Forelimb muscle (tissue), 1 donor: ENCODE measurements at places on chromosomes 16 and 17. TPM values are rescaled to one million over a fixed set of nuclear protein-coding genes. Genes with fewer than 3 reads are reported as not detected.

DNA sequence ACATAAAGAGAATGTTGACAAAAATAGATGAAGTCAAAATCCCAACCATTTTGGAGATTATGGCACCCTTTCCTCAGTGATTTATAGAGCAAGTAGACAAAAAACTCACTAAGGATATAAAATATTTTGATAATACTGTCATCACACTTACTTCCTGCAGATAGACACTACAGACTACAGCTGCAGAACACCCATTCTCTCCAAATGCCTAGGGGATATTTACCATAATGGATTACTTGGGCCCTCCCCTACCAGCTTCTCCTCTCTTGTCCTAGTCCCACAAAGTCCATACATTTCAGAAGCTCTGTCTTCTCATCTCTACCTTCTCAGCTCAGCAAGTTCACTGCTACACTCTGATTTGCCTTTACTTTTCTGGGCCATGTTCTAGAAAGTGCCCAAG lies 37.2 kb upstream of the CCNF start:
- DNase-seq = no peak

MT1A gene
- polyA plus RNA-seq = not detected

DNA sequence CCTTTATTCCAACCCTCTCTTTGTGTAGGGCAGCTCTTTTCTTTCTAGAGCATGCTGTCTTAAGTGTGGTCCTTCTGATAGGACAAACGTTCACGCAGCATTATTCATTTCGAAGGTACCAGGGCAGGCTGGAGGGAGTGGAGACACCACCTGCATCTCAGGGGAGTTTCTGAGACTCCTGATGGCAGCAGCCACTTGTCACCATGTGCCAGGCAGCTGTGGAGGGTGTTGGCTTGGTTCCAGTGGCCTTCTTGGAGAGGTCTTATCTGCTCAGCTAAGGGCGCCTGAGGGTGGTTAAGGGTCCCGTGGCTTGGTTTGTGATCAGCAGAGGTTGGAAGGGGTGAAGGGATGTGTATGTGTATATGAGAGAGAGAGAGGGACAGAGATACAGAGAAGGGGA lies 257.1 kb upstream of the EEF2KMT start:
- DNase-seq = no peak

GRCh38 chr16:83792391-83792790 lies 15.4 kb upstream of the HSBP1 start:
- no peak for DNase-seq

- no peak for DNase-seq
These were observed 36.5 kb upstream of the SIAH1 start for GRCh38 chr16:48421741-48422140.

- no peak for DNase-seq
These were observed 237.0 kb downstream of the SOX9 start for GRCh38 chr17:72357764-72358365.

- DNase-seq = no peak
These were observed 39.3 kb downstream of the ENGASE start for GRCh38 chr17:79113699-79114457.

- DNase-seq = no peak
These were observed 17.0 kb downstream of the KSR1 start for GRCh38 chr17:27473190-27473747.

GRCh38 chr17:69300222-69300621 lies 26.7 kb downstream of the ABCA5 start:
- DNase-seq = no peak

DNA sequence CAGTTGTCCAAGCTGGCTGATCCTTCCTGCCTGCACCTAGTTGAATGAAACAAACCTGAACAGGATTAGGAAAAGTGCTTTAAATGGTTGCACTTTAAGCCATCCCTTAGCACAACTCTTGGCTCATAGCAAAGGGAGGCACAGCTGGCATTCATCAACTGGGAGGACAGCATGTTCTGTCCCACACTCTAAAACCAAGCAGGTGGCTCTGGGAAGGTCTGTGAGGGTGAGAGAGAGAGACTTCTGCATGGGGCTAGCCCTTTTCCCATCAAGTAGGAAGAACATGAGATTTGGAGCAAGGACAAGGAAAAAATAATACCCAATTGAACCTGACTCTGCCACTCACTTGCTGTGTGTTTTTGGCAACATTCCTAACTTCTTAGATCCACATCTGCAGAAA lies 140.9 kb upstream of the CCL2 start:
- no peak for DNase-seq

GRCh38 chr16:180681-181564 lies 664 bp downstream of the HBQ1 start:
- no peak for DNase-seq

- no peak for DNase-seq
These were observed 335.9 kb upstream of the TNRC6C start for GRCh38 chr17:77622647-77623046.

RASD1 gene
- polyA plus RNA-seq = 6.0 TPM

DNA sequence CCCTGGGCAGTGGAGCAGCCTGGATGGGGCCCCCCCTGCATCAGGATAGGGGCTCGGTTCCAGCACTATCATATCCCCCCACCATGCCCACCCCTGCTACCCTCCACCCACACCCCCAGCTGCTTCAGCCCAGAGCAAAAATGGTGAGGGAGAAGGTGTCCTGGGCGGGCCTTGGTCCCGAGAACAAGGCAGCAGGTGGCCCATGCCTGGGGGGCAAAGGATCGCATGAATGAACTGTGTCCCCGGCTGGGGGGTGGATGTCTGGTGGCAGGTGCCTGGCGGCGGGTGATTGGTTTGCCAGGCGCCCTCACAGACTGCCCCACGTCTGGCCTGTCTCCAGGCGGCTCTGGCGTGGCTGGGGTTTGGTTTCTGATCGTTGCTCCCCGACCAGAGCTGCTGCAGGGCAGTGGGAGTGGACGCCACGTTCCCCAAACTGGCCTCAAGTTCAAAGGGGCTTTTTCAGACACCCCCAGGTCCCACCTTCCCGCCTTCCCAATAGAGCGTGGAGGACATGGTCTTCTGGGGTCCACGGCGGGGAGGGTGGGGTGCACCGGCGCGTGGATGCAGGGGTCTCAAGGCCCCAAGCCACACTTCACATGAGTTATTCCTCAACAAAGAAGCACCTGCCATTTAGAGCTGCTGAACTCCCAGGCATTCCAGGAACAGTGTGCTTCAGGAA lies 12.6 kb downstream of the UTS2R start:
- DNase-seq = no peak

CA7 gene
- not detected for polyA plus RNA-seq

DNA sequence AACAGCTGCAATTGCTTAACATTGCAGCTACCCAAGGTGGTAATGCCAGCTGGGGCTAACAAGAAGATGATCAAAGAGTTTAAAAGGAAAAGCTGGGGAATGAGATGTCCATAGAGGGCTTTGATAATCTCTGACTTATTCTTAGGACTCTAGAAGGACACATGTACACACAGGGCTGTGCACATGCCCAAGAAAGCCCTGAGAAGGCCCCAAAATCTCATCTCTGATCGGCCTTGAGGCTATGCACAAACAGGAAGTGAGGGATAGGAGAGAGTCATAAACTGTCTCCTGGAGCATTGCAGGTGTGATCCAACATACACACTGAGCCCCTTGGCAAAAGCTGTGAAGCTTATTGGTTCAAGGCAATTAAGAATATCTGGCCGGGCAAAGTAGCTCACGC lies 17.2 kb upstream of the RABEP1 start:
- no peak for DNase-seq

NPB gene
- polyA plus RNA-seq = 0.42 TPM

DNA sequence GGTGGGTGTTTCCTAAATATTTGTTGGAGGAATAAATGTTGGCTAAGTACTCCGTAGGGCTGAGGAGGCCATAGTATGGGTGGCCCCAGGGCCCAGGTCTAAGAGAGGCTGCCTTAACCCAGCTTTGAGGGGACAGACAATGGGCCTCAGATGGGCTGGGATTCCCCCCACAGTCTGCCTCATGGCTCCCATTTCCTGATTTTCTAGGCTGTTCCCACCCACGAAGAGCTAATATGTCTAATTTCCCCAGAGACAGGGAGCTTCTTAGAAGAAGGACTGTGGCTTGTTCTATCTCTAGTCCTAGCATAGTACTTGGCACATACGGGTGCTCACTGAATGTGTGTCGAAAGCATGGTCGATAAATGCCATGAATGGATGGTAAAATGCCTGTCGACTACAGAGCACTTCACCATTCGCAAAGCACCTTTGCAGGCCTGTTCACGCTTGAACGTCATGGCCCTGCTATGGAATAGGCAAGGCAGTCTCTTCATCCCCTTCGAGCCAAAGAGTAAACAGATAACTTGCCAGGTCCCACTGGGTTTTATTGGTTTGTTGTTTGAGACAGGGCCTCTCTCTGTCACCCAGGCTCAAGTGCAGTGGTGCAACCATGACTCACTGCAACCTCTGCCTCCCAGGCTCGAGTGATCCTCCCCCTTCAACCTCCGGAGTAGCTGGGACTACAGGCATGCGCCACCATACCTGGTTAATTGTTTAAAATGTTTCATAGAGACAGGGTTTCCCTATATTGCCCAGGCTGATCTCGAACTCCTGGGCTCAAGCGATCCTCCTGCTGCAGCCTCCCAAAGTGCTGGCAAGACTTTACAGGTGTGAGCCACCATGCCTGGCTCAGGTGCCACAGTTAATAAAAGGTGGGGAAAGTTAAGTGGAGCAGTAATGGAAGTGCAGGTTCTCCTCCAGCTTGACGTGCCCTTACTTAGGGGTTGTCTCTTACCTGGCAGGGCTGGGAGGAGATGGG lies 9.7 kb downstream of the CHAD start:
- DNase-seq = no peak

ACE gene
- polyA plus RNA-seq = 10.3 TPM

DNA sequence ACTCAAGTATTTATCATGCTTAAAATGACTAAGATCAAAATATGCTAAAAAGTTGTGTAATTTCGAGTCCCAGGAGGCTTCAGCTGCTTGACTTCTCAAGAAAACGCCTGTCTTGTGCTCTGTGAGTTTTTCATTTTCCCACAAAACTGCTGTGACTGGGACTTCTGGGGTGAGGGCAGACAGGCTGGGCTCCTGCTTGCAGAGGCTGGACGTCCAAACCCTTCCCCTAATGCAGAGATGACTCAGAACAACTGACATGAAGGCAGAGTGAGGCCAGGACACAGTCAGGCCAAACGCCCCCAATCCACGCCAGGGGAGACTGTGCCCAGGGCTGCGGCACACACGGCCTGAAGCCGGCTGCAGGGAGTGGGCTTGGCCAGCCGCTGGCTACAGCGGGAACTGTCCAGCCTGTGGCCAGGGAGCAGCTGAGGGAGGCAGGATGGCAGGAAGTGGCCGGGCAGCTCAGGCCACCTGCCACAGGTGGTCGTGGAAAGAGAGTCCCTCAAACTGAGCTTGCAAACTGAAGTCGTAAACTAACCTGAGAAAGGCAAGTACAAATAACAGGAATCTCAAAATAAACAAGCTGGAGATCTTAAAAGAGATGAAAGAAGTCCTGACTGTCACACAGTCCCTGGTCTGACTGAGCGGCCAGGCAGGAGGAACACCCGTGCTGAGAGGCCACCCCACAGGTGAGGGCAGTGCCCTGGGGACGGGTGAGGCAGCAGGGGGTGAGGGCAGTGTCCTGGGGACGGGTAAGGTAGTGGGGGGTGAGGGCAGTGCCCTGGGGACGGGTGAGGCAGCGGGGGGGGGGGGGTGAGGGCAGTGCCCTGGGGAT lies 21.3 kb upstream of the HEXD start:
- no peak for DNase-seq

GRCh38 chr16:69402439-69402838 lies 16.6 kb upstream of the TERF2 start:
- DNase-seq = no peak

DNA sequence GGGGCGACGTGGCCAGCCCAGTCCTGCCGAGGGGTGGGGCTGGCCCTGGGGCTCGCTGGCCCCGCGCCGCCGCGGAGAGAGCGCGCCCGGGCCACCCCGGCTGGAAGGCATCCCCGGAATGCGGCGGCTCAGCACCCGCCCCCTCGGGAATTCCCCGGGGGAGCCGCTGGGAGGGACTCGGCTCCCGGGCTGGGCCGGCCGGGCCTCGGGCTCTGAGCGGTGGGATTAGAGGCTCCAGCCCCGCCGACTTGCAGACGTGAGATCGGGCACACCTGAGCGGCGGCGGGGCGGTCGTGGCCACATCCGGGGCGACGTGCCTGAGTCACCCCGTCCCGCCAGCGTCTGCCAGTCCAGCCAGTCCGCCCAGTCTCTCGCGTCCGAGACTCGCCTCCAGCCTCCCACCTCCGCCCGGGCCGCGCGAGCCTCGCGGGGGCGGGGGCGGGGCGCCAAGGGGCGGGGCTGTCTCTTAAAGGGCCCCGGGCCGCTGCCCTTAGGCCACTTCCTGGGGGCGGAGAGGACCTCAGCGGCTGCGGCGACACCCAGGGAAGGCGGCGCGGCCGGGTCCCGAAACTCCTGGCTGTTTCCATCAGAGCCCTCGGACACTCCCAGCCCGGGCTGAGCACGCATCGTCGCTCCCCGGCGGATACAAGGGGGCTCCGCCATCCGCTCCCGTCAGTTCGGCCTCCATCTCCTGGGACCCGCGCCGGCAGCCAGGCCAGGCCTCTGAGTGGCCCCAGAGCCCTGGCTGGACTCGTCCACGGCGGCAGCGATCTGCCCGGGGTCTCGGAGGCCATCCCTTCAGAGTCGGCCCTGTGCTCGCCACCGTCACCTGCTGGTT lies at the start of gene KCTD11:
TSS of gene KCTD11 (plus strand) at position 498 of the 838 bp plus-strand sequence.
- DNase-seq = no peak

DPEP3 gene
- polyA plus RNA-seq = not detected

DNA sequence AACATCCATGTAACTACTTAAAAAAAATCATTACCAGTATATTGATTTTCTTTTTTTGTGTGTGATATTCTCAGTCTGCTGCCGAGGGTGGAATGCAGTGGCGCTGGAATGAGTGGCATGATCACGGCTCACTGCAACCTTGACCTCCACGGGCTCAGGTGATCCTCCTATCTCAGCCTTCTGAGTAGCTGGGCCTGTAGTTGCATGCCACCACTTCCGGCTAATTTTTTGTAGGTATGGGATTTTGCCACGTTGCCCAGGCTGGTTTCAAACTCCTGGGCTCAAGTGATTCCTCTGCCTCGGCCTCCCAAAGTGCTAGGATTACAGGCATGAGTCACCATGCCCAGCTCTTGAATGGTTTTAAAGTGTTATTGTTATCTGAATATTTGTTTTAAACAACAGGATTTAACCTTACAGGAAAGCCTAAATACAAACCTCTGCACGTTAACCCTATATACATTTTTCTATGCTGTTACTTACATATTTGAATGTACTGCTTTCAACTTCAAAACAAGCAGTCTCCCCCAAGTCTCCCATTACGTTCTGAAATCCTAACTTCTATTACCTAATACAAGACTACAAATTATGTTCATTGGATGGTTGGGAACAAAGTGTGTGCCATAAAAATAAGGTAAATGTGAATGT lies 61.7 kb downstream of the KPNA2 start:
- DNase-seq = no peak

- DNase-seq = no peak
These were observed 49.1 kb upstream of the IL34 start for GRCh38 chr16:70597135-70597835.

CLEC3A gene
- not detected for polyA plus RNA-seq

GRCh38 chr16:67245186-67245585 lies 2.1 kb downstream of the FHOD1 start:
- DNase-seq = no peak
